ENCODE measurements at places on chromosomes 11 and 22. TPM values are rescaled to one million over a fixed set of nuclear protein-coding genes. Genes with fewer than 3 reads are reported as not detected.

Gene ELMOD1
- total RNA-seq: 10.4 TPM

Gene LDHAL6A
- total RNA-seq: not detected

Gene TREH
- total RNA-seq: not detected

- peaks cover 16% of the 10 kb centered on the region for H3K4me1 ChIP-seq
- peak overlapping the region; percentile 24 for H3K27ac ChIP-seq
- H3K27me3 ChIP-seq: no peaks in the 10 kb centered on the region
- H3K4me3 ChIP-seq: no peak overlapping the region
Measured at GRCh38 chr11:114321621-114322257, 25.5 kb downstream of the NNMT start.

DNA sequence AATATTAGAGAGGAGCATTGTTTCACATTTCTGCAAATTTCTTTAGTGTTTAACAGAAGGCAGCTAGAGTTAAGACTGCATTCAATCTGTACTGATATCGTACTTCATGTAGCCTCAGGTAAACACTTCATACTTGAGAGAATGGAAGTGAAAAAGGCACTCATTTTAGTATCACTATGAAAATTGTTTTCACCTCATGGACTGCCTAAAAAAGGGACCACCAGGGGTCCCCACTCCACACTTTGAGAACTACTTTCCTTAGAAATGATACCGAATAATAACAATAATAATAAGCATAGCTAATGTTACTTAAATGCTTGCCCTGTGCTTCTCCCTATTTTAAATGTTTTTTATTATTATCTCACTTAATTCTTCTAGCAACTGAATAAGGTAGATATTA is 95.1 kb downstream of the BLID start:
- DNase-seq: no peak
- no peaks in the 10 kb centered on the region for H3K27me3 ChIP-seq
- no peak overlapping the region for H3K27ac ChIP-seq
- H3K4me3 ChIP-seq: no peak overlapping the region
- no peaks in the 10 kb centered on the region for H3K36me3 ChIP-seq

DNA sequence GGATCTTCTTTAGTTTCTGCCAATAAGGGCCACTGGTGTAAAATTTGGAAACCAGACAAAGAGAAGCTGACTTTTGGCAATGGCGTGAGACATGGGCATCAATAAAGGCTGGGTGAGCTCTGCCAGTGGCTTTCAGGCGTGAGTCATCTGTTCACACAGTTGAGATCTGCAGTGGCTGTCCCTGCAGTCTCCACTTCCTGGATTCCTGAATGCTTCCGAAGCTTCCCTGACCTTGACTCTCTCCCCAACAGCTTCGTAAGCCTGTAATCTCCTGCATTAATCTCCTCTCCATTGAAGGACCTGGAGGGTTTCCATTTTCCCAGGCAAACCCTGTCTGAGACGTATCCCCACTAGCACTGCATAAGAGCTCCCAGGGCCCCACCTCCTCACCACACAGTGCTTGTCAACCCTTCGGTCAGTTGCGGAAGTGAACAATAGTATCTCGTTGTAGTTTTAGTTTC is 574.7 kb downstream of the TBC1D22A start:
- H3K27me3 ChIP-seq: no peaks in the 10 kb centered on the region
- peak; percentile 42 for DNase-seq
- no peak overlapping the region for H3K4me3 ChIP-seq
- no peak overlapping the region for H3K27ac ChIP-seq
- H3K4me1 ChIP-seq: no peaks in the 10 kb centered on the region
- no peaks in the 10 kb centered on the region for H3K36me3 ChIP-seq

GRCh38 chr11:31874631-31875191 is 63.6 kb upstream of the PAX6 start:
- no peaks in the 10 kb centered on the region for H3K27me3 ChIP-seq
- H3K4me3 ChIP-seq: no peak overlapping the region
- DNase-seq: no peak
- no peaks in the 10 kb centered on the region for H3K36me3 ChIP-seq
- H3K27ac ChIP-seq: no peak overlapping the region

- H3K27ac ChIP-seq: no peak overlapping the region
- H3K4me1 ChIP-seq: no peaks in the 10 kb centered on the region
- DNase-seq: no peak
- no peak overlapping the region for H3K4me3 ChIP-seq
- H3K27me3 ChIP-seq: no peaks in the 10 kb centered on the region
- no peaks in the 10 kb centered on the region for H3K36me3 ChIP-seq
Measured at GRCh38 chr11:15371533-15371932, 256.8 kb downstream of the INSC start.

GRCh38 chr11:119567688-119568582 is 145.0 kb upstream of the THY1 start:
- H3K4me1 ChIP-seq: peaks cover 14% of the 10 kb centered on the region
- H3K27ac ChIP-seq: no peak overlapping the region
- no peak overlapping the region for H3K4me3 ChIP-seq
- no peaks in the 10 kb centered on the region for H3K27me3 ChIP-seq
- no peaks in the 10 kb centered on the region for H3K36me3 ChIP-seq

DNA sequence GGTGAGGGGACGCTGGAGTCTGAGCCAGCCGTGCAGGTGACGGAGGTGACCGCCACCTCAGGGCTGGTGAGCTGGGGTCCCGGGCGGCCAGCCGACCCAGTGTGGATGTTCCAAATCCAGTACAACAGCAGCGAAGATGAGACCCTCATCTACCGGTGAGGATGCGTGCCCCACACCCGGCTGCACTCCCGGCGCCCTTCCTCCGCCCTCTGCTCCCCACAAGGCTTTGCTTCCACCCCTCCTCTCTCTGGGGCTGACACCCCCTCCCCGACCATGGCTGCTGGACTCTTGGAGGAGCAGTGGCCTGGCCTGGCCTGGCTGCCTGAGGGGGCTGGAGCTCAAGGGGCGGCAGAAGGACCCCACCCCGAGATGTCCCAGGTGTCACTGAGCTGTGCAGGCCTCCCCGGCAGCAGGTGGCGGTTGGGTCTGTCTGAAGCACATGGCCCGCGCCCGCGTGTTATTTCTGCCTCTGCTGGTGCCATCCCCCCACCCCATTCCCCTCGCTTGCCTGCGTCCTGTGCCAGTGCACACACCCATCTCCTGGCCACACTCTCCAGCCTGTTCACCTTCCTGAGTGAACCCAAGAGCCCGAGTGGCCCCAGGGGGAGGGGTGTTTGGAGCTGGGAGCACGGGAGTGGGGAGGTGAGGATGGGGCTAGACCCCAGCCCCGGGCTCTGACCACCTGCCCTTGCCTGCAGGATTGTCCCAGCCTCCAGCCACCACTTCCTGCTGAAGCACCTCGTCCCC is 2.2 kb downstream of the LRFN4 start:
- no peaks in the 10 kb centered on the region for H3K4me1 ChIP-seq
- H3K27me3 ChIP-seq: no peaks in the 10 kb centered on the region
- H3K27ac ChIP-seq: no peak overlapping the region
- H3K4me3 ChIP-seq: no peak overlapping the region
- no peaks in the 10 kb centered on the region for H3K36me3 ChIP-seq

- no peak overlapping the region for H3K4me3 ChIP-seq
- no peak for DNase-seq
- H3K27ac ChIP-seq: peak overlapping the region; percentile 92
- H3K27me3 ChIP-seq: no peaks in the 10 kb centered on the region
- peaks cover 39% of the 10 kb centered on the region for H3K4me1 ChIP-seq
Measured at GRCh38 chr11:45178223-45178622, 31.8 kb downstream of the PRDM11 start.

DNA sequence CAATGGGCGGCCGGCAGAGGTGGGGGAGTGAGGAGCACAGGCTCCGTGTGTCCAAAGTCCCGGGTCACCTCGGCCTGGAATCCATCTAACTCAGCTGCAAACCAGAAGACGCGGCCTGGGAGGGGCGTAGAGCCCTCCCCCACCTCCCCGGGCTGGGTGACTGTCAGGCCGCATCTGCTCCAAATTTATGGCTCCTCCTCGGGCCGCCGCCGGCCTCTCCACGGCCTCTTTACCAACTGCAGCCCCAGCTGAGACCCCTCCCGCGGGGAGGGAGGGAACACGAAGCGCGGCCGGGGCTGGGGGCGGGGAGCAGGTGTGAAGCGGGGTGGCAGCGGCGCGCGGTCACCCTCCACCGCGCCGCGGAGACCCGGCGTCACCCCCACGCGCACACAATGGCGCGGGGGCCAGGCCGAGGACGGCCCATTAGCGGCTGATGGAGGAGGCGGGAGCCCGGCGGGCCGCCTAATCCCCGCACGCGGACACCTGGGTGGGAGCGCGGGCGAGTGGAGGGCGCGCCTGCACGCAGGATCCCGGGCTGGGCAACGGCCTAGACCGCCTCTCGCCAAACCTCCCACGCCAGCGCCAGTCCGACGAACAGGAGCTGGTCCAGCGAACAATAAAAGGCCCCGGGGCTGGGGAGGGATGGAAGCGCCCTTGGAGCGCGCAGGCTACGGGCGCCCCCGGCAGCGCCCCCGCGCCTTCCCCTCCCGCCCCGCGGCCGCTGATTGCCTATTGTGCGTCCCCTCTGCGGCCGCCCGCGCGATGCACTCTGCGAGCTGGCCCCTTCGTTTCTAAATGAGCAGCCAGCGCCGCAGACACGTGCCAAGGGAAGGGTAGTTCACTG is 25.9 kb upstream of the ROBO3 start:
- DNase-seq: no peak
- peak overlapping the region; percentile 3 for H3K4me3 ChIP-seq
- H3K27me3 ChIP-seq: peaks cover 41% of the 10 kb centered on the region
- no peaks in the 10 kb centered on the region for H3K36me3 ChIP-seq
- no peak overlapping the region for H3K27ac ChIP-seq

DNA sequence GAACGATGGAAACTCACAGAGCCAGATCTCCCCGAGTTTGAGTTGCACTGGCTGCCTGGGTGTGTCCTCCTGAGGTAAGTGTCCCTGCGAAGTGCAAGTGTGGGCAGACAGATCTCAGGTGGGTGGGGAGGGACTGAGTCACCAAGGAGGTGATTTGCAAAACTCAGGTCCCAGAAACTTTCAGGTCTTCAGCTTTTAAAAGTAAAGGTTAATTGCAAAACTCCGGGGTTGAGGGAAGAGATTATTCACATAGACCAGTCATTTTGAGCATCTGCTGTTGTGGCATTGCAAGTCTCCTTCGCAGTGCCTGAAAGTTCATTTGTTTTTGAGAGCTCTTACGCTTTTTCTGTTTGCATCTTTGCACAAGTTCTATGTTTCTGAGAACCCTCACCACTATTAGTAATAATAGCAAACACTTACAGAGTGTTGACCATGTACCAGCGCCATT is 7.1 kb downstream of the CD44 start:
- peaks cover 19% of the 10 kb centered on the region for H3K4me1 ChIP-seq
- H3K27ac ChIP-seq: no peak overlapping the region
- no peak overlapping the region for H3K4me3 ChIP-seq
- H3K36me3 ChIP-seq: no peaks in the 10 kb centered on the region

DNA sequence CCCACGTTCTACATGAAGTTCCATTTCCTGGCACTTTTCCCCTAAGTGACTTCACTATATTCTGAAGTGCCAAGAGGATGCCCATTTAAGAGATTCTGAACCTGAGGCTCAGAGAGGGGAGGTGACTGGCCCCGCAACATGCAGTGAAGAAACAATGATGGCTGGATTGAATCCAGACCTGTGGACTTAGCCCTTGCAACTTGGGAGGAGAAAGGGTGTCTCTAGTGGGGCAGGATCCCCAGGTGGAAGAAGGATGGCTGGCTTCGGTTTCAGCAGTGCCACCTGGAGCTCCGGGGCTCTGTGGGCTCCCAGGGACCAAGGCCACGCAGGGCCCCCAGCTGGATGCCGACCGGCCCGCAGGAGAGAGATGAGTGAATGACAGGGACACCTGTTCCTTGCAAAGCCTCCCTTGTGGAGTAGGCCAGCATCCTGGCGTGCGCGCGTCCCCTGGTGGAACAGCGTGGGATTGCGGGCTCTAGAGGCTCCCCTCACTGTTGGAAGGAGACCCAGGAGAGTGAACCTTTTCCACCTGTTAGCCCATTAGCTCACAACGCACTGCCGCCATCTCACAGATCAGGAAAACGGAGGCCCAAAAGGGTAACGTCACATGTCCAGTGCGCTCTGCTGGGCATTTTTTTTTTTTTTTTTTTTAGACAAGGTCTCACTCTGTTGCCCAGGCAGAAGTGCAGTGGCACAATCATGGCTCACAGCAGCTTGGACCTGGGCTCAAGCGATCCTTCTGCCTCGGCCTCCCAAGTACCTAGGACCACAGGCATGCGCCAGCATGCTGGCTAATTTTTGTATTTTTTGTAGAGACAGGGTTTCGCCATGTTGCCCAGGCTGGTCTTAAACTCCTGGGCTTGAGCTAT is 104.7 kb downstream of the KIAA1671 start:
- H3K4me3 ChIP-seq: no peak overlapping the region
- H3K36me3 ChIP-seq: no peaks in the 10 kb centered on the region
- H3K27ac ChIP-seq: no peak overlapping the region
- H3K27me3 ChIP-seq: no peaks in the 10 kb centered on the region

GRCh38 chr11:45859661-45860140 is 12.4 kb downstream of the CRY2 start:
- H3K4me1 ChIP-seq: peaks cover 74% of the 10 kb centered on the region
- DNase-seq: peak; percentile 94
- H3K36me3 ChIP-seq: peaks cover 72% of the 10 kb centered on the region
- no peak overlapping the region for H3K4me3 ChIP-seq
- no peaks in the 10 kb centered on the region for H3K27me3 ChIP-seq
- H3K27ac ChIP-seq: peak overlapping the region; percentile 88

DNA sequence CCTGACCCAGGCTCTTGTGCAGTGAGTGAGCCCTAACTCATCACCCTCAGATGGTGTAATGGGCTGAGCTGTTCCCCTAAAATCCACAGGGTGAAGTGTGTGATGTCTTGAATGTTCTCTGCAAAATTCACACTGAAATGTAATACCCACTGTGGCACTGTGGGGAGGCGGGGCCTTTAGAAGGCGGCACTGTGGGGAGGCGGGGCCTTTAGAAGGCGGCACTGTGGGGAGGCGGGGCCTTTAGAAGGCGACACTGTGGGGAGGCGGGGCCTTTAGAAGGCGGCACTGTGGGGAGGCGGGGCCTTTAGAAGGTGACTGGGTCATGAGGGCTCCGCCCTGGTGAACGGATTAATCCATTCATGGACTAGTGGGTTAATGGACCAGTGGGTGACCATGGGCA is 33.0 kb downstream of the CHID1 start:
- DNase-seq: no peak
- H3K36me3 ChIP-seq: peaks cover 9% of the 10 kb centered on the region
- no peaks in the 10 kb centered on the region for H3K4me1 ChIP-seq
- no peak overlapping the region for H3K27ac ChIP-seq

- no peaks in the 10 kb centered on the region for H3K4me1 ChIP-seq
- H3K36me3 ChIP-seq: no peaks in the 10 kb centered on the region
- DNase-seq: no peak
- no peak overlapping the region for H3K27ac ChIP-seq
- H3K4me3 ChIP-seq: no peak overlapping the region
- no peaks in the 10 kb centered on the region for H3K27me3 ChIP-seq
Measured at GRCh38 chr22:29062286-29062821, 723 bp upstream of the C22orf31 start.

GRCh38 chr11:86589204-86589603 is 83.2 kb downstream of the ME3 start:
- H3K36me3 ChIP-seq: no peaks in the 10 kb centered on the region
- H3K4me1 ChIP-seq: no peaks in the 10 kb centered on the region
- no peaks in the 10 kb centered on the region for H3K27me3 ChIP-seq
- no peak overlapping the region for H3K4me3 ChIP-seq
- H3K27ac ChIP-seq: no peak overlapping the region

- no peaks in the 10 kb centered on the region for H3K27me3 ChIP-seq
- H3K4me1 ChIP-seq: no peaks in the 10 kb centered on the region
- H3K36me3 ChIP-seq: no peaks in the 10 kb centered on the region
- H3K4me3 ChIP-seq: no peak overlapping the region
Measured at GRCh38 chr22:49460592-49461281, 366.9 kb downstream of the BRD1 start.

All from right atrium auricular region (tissue), 2 donors.